Activated CD8-positive, alpha-beta memory T cell treated with anti-CD3 and anti-CD28 coated beads for 48 hours (primary cell): ENCODE measurements at places on chromosomes 3 and 15.

GRCh38 chr3:186783731-186784515 lies 546 bp downstream of the EIF4A2 start:
- DNase-seq = peak; percentile 52

DNA sequence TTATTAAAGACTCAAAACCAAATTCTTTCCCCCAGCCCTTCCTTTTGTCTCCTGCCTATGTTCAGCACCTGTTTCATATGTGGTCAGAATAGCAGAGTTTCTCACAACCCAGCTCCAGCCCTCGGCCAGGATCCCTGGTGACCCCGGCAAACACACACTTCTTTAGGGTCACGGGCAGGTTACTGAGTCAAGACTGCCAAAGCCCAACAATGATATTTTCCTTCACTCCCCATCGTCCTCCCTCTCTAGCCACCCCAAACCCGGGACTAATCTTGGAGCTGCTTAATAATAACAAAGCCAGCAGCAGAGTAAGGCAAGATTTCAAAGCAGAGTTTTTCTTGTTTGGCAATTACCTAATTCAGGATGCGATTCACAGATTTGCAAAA lies 25.5 kb downstream of the RARB start:
- no peak for DNase-seq

DNA sequence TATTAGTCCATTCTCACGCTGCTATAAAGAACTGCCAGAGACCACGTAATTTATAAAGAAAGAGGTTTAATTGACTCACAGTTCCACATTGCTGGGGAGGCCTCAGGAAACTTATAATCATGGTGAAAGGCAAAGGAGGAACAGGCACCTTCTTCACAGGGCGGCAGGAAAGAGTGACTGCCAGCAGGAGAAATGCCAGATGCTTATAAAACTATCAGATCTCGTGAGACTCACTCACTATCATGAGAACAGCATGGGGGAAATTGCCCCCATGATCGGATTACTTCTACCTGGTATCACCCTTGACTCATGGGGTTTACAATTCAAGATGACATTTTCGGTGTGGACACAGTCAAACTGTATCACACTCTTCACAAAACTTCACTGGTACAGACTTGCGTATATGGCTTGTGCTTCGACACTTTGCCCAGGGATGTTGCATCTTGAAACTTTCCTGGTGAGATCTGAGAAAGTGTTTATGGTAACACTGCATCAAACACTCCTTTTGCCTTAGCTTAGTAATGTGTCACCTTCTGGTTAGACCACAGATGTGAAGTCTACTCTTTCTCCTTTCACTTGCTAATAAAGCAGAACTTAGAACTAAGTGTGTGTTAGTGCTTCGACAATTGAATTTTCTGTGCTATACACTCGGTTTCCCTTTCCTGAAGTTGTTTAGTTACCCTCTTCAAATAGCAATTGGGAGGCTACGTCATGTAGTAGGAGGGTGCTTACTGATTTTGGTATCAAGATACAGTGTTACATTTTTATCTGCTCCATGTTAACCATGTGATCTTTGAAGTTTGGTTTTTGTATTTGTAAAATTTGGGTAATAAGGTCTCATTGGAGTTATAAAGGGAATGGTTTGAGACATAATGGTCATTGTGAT lies 185.7 kb downstream of the LPP start:
- DNase-seq = peak; percentile 36

- DNase-seq = no peak
Measured at GRCh38 chr3:186693843-186694242, 23.3 kb upstream of the KNG1 start.

- DNase-seq = no peak
Measured at GRCh38 chr3:171135549-171135948, 109.0 kb upstream of the SLC2A2 start.

DNA sequence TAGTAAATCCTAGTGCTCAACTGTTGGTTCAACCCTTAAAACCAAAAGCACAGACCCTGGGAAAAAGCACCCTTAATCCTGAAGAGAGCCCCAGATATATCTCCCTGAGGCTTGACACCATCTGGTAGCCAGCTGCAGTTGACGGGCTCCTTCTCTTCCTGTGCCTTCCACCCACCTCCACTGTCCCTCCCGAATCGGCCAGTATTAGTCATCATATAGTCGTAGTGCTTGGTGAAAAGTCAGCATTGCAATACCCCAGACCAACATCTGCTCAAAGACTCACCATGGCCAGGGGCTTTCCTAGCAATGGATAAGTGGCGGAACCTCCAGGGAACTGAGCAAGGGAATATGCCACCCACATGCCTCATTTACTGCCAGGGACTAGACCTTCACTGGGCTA lies 125.6 kb upstream of the CRBN start:
- no peak for DNase-seq

DNA sequence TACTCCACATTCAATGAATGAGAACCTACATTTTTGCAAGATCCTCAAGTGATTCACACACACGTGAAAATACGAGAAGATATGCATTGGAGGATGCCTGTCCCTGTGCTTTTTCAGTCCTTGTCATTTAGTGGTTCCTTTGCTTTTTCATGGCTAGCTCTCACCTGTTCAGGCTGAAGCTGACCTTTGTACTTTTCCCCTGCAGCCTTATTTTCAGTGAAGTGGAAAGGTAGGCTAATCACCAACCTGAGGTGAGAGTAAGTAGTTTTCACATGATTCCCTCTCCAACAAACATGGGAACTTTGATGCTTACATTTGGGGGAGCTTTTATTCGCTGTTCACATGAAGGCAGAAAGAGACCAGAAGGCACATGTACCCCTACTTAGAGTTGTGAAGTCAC lies 8.3 kb downstream of the ITPR1 start:
- no peak for DNase-seq

- no peak for DNase-seq
Measured at GRCh38 chr15:63186065-63186464, 3.3 kb upstream of the RAB8B start.

- DNase-seq = peak; percentile 5
Measured at GRCh38 chr3:36944012-36944640, 728 bp downstream of the TRANK1 start.
